ENCODE measurements at places on chromosomes 6 and 20.

GRCh38 chr20:9977629-9978028 is 57.2 kb upstream of the ANKEF1 start:
- DNase-seq = no peak

DNA sequence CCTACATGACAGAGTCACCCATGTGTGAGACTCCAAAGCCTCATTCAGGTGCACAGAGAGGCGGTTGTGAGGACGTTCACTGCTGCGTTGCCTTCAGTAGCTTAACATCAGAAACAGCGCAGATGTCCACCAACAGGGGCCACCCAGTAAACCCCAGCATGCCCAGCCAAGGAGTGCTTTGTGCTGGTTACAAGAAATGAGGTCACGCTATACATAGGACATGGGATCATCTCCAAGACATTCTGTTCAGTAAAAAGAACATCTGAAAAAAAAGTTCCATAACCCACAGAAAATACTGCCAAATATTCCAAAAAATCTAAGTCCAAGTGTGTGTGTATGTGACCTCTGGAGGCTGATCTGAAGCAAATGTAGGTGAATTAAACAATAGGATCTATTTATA is 16.0 kb downstream of the SLC52A3 start:
- no peak for DNase-seq

- DNase-seq = no peak
Observed at GRCh38 chr6:6683969-6684833, 95.7 kb downstream of the LY86 start.

GRCh38 chr6:89133981-89134380 is 11.9 kb upstream of the PM20D2 start:
- DNase-seq = no peak

DNA sequence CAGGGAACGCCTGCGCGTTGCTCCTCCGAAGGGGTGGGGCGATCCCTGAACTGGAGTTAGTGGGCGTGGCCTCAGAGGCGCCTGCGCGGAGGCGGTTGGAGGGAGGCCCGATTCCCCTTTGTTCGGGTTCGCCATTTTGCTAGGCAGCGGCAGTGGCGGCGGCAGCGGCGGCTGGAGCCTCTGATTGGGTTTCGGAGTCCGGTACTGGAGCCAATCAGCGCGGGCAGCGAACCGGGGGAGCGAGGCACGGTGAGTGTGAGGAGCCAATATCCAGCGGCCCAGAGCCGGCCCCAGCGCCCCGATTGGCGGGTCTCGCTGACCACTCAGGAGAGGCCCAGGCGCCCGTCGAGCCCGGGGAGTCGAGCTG is at the start of gene NFYA:
NFYA (plus strand) TSS at position 139 of the 367 bp plus-strand sequence. CDS start 6,116 bp downstream, outside the sequence.
- DNase-seq = no peak

DNA sequence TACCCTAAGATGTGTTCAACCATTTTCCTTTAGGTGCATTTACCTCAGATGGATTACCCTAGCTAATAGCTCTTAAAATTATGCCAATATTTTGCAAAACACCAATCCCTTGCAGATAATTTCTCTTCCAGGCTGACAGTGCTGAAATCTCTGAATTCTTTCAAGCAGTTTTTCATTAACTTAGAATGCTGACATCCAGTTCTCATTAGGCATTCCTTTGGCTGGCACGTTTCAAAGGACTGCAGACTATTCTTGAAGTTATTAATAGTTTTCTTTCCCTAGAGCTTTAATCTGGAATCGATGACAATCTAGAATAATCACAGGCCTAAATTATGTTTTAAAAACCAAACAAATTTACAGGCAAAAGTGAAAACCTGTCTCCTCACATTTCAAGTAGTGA is 68.3 kb downstream of the SMLR1 start:
- DNase-seq = no peak

GRCh38 chr20:41221614-41222218 is 84.4 kb downstream of the PLCG1 start:
- DNase-seq = no peak

DNA sequence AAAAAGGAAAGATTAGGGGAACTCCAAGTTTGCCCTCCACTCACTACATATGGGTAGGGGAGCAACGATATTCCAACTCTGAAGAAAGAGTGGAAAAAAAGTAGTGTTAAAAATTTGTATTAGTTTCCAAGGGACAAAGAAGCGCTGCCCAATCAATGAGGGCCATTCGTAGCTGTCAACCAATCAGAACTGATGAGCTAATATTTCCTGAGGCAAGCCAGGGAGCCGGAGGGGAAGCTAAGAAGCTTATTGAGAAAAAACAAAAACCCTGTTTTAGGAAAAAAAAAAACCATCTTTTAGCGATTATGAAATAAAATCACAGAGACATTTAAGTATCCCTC is 59.5 kb downstream of the TRIM38 start:
- DNase-seq = no peak

GRCh38 chr6:166597711-166598440 is 11.4 kb upstream of the RAMACL start:
- no peak for DNase-seq

DNA sequence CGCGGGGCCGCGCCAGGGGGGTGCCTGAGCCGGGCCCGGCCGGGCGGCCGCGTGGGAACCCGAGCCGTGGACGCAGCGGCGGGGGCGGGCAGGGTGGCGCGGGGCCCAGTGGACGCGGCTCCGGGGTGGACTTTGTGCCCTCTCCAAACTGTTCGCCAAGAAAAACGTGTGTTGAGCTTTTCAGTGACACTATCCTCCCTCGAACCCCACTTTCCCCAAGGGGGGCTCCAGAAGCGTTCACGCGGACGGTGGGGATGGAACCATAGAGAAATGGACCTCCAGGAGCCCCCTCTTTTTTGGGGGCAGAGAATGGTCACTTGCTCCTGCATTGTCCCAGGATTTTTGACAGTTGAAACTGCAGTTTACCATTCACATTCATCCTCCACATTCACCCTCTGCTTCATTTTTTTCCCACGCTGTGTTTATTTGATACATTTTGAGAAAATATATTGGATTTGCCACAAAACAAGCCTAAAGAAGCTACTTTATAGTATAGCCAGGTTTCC is 2.9 kb upstream of the HIVEP1 start:
- peak; percentile 79 for DNase-seq

- DNase-seq = no peak
Observed at GRCh38 chr6:3232017-3232945, 4.8 kb upstream of the TUBB2B start.

- DNase-seq = no peak
Observed at GRCh38 chr6:84601366-84601765, 163.0 kb downstream of the TBX18 start.

DNA sequence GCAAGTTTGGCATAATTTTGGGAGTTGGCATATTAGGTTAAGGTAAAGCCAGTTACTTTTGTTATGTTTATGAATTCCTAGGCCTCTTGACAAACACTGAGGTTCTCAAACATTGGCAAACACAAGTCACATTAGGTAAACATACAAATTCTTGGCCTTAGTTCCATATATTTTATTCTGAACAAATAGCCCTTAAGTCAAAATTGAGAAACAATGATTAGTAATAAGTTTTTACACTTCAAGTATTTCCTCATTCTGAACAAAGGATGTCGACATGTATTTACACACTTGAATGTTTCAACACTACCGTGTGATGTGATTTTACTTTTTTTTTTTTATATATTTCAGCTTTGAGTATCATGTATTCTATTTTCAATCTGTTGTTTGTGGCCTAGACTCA is 3.8 kb upstream of the ECHDC1 start:
- DNase-seq = no peak

- no peak for DNase-seq
Observed at GRCh38 chr6:7959453-7959852, 48.9 kb upstream of the TXNDC5 start.

GRCh38 chr20:1166948-1167720 is 17.6 kb downstream of the TMEM74B start:
- no peak for DNase-seq

DNA sequence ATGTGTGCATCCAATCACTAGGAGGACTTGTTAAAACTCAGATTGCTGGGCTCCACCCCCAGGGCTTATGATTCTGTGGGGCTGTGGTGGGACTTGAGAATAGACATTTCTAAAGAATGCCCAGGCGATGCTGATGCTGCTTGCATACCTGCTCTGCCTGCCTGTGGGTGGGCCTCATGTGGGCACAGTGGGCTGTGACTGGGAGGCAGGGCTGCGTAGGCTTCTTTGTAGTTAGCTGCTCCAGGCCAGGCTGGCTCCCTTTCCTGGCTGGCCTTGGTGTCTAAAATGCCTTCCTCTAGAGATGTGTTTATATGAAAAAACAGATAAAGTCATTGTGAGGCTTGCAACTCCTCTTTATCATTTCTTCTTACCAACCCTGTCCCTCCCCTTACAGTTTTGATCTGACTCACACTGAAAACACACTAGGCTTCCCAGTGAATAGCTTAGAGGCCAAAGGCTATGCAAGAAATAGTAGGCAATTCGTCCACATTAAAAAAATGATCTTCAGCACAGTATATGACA is 495.5 kb upstream of the MAP3K7 start:
- DNase-seq = no peak

DNA sequence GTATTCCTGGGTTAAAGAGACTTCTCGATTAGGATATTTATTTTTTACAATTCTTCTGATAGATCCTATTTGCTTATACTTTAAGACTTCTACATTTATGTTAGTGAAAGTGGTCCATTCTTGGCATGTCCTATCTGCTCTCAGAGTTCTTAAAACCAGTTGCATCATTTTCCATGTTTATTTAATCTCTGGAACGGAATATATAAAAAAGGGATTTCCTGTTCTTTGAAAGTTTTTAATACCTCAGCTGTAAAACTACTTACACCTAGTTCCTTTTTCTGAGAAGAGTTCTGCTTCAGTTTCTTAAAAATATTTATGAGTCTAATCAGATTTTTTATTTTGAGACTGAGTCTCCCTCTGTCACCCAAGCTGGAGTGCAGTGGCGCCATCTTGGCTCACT is 18.0 kb upstream of the MYL9 start:
- DNase-seq = no peak

DNA sequence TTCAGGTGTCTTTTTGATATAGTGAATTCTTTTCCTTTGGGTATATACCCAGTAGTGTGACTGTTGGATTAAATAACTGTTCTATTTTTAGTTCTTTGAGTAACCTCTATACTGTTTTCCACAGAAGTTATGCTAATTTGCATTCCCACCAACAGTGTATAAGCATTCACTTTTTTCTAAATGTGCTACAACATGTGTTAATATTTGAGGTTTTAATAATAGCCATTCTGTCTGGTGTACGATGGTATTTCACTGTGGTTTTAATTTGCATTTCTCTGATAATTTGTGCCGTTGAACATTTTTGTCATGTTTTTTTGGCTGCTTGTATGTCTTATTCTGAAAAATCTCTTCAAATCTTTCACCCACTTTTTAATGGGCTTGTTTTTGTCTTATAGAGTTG is 563.5 kb downstream of the GRIK2 start:
- no peak for DNase-seq

DNA sequence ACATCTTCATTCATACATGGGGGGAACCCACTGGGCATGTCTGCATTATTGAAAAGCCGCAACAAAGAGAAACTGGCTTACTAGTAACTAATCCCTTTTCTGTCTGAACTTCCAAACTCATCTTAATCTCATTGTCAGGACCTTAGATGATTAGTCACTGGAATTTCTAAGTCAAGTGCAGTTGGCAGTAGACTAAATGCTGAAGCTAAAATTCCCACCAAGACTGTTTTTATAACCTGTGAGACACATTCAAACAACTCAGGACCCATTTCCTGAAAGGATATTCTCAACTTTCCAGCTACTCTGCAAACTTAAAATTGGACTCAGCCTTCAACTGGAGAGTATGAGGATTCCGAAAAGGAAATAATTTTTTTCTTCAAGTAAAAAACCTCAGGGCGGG is 94.8 kb upstream of the SCAF8 start:
- DNase-seq = no peak

DNA sequence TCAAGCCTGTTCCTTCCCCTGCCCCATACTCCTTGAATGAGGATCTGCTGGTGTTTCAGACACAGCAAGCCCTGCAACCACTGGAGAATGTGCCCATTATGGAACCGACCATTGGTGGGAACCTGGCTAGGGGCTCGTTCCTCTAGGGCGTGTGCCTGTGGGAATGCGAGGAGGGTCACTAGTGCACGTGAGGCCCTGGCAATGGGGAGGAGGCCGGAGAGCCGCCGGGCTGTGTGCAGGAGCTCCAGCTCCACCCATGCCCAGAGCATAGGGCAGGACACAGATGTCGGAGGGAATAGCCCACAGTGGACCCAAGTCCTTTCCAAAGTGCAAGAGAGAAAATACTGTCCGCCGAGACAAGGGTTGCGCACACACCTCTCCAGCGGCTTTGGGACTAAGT is 99.3 kb downstream of the ERMARD start:
- DNase-seq = peak; percentile 59

GRCh38 chr6:163120223-163120622 is 294.3 kb upstream of the QKI start:
- no peak for DNase-seq

- DNase-seq = no peak
Observed at GRCh38 chr20:53839423-53840176, 230.8 kb downstream of the BCAS1 start.

- no peak for DNase-seq
Observed at GRCh38 chr6:38188677-38189335, 369.3 kb downstream of the ZFAND3 start.

GRCh38 chr20:35837577-35838195 is 65.9 kb downstream of the PHF20 start:
- no peak for DNase-seq

DNA sequence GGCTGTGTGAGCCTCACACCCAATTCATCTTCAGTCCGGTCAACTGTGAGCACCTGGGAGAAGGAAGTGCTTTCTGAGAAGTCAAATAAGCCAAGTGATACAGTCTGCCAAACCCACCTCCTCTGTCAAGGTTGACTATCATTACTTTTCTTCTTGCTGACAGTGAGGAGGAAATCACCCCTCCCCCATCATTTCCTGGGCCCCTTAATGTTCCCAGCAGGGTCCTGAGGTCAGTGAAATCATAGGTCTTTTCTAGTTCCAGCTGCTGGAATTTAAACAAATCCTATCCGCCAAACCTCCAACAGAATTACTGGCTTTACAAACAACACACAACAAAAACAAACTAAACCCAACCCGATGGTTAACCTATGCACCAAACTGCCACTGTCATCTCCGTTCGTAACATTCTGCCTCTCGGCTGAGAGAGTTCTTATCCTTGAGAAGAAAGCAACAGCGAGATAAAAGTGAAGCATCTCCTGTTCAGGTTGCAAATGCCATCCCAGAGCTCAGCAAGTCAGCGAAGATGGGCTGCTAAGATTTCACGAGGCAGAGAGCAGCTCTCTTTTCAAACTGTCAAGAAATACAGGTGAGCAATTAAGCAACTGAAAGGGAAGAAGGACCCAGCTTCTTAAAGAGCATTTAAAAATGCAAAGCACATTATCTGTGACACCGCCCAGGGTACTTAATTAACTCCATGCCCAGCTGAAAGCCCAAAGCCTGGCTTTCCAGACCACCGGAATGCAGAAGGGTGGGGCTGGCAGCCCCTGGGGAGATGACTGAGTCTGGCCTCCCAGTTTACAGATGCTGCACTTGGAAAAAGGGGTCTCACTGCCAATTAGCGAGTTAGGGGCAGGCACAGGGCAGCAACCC is 24.7 kb downstream of the GFOD1 start:
- no peak for DNase-seq

GRCh38 chr6:41821266-41821665 is 33.8 kb downstream of the TOMM6 start:
- no peak for DNase-seq
